ENCODE measurements at places on chromosomes 6 and 20.
A peak's percentile ranks its signal among the peaks of the same experiment; 100 is the strongest.

DNA sequence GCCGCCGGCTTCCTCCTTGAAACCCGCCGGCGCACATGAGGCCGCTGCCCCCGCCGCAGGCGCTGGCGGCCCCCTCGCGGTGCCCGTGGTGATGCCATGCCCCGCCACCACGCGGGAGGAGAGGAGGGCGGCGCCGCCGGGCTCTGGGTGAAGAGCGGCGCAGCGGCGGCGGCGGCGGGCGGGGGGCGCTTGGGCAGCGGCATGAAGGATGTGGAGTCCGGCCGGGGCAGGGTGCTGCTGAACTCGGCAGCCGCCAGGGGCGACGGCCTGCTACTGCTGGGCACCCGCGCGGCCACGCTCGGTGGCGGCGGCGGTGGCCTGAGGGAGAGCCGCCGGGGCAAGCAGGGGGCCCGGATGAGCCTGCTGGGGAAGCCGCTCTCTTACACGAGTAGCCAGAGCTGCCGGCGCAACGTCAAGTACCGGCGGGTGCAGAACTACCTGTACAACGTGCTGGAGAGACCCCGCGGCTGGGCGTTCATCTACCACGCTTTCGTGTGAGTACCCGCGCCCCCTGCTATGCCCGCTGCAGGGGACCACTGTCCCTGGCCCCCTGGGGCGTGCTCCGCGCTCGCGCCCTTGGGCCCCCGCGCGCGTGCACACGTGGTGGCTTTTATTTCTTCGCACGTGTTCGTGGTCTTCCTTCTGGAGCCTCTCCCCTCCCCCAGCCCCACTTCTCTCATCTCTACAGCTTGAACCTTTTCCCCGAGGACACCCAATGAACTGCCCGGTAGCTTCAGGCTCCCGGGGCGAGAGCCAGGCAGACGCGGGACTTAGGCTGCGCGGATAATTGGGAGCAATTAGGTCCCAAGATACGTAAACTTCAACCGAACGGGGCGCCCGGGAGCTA is 453 bp downstream of the KCNQ5 start:
- DNase-seq, result peak; percentile 14

- DNase-seq, result no peak
Observed at GRCh38 chr6:14072084-14072483, 45.5 kb upstream of the CD83 start.

DNA sequence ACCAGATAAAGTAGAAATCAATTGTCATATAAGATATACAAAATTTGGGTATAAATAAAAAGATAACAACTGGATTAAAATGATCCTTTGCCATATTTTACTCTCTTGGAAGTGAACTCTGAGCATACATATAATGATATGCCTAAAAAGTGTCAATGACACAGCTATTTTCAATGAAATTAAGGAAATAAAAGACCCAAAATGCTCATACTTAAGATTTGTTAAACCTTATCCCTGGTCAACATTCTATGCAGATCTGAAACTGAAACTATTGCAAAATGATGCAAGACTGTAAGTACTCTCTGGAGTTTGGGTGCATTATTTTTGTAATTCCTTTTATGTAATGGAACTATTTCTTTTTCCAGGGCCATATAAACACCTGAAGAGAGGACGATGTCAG is 119.0 kb upstream of the SGK1 start:
- DNase-seq, result no peak

- DNase-seq, result no peak
Observed at GRCh38 chr20:19609642-19610223, 148.3 kb upstream of the RIN2 start.

DNA sequence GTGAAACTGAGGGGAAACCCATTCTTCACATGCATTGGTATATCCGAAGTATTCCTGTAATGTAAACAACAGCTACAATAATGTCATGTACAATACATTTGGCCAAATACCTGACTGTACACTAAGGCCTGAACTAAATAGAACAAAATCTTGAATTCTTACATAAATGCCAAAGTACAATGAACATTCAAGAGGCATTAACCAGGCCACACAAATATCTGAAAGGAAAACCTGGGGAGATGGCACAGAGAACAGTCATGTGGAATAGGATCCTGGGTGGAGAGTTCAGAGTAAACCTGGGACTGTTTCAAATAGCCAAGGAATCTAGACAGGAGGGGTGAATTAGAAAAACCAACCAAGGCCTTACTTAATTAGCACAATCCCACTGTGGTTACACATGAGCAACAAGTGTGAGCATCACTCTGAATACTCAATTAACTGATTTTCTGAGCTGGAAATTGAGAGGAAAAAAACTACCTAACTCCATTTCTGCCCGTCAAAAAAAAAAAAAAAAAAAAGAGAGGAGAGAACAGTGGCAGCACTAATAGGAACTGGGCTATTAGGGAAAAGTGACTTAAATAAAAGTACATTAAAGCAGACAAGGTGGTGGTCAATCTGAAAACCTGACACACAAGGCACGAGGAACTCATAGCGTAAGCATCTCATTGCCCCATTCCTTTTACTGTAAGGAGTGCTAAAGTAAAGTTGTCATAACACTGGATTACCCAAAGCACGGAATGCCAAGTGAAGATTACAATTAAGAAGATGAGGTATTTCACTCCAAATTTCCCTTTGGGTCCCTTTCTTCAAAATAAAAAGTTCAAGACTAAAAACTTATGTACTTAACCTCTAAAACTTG is 10.9 kb downstream of the SNX5 start:
- no peak for DNase-seq

GRCh38 chr20:1912053-1912452 is 16.8 kb downstream of the SIRPA start:
- no peak for DNase-seq

- DNase-seq, result no peak
Observed at GRCh38 chr6:146574211-146574610, 24.6 kb upstream of the ADGB start.

DNA sequence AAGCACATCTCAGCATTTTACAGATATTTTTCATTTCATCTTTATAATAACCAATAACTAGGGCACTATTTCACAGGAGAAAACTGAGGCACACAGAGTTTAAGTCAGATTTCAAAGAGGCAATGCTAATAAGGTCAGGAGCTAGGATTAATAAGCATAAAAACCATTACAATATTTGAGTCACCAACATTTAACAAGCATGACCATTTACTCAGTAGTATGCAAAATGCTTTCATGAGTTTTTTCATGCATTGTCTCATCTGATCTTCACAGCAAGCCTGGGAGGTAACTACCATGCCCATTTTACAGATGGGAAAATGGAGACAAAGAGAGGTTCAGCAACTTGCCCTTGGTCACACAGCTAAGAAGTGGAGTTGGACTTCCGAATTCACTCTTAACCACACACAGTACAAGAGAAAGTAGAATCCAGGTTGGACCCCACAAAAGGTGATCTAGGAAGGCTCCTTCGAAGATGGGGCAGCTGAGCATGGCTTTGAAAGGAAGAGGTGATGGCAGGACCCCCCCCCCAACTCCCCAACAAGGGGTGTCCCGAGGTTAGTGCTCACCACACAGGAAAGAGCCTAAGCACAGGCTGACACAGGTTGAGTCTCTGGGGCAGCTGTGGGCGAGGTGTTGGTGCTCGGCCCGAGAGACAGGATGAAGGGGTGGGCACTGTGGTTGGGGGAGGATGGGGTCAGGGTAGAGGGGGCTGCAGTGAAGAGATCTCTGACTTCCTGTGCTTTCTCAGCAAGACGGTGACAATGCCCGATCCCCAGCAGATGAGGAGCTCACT is 108.8 kb downstream of the PREX1 start:
- DNase-seq, result no peak

- no peak for DNase-seq
Observed at GRCh38 chr6:45256697-45257695, 71.1 kb upstream of the RUNX2 start.

- no peak for DNase-seq
Observed at GRCh38 chr20:14441201-14441600, 103.8 kb upstream of the FLRT3 start.

GRCh38 chr6:136036071-136036380 is 184.5 kb downstream of the PDE7B start:
- DNase-seq, result no peak

Measured in stimulated activated CD4-positive, alpha-beta T cell treated with anti-CD3 and anti-CD28 coated beads, TNF-alpha, amount 100 ng/mL, for 1 hour (primary cell).